ENCODE measurements at places on chromosomes 12 and 14. TPM values are rescaled to one million over a fixed set of nuclear protein-coding genes. Genes with fewer than 3 reads are reported as not detected.

HSP90B1 gene
- 522 TPM for total RNA-seq

CD63 gene
- 2,464 TPM for total RNA-seq

KLRC2 gene
- 0.31 TPM for total RNA-seq

CRIP1 gene
- not detected for total RNA-seq

ADAMTS20 gene
- total RNA-seq: not detected

MVK gene
- 27.8 TPM for total RNA-seq

PLEKHH1 gene
- 57.4 TPM for total RNA-seq

LRP1-AS gene
- not detected for total RNA-seq

TMEM30B gene
- under 0.01 TPM for total RNA-seq

PIWIL1 gene
- not detected for total RNA-seq

TAPBPL gene
- total RNA-seq: 8.9 TPM

E2F7 gene
- total RNA-seq: 18.2 TPM

CLEC4C gene
- total RNA-seq: not detected

KRT6C gene
- total RNA-seq: not detected

RAD9B gene
- 0.36 TPM for total RNA-seq
